ENCODE measurements at places on chromosomes 1 and 21.

GRCh38 chr1:214510914-214511638 is 40.3 kb downstream of the PTPN14 start:
- DNase-seq, result no peak

GRCh38 chr1:168799927-168800605 is 71.1 kb upstream of the DPT start:
- DNase-seq, result no peak

- no peak for DNase-seq
Observed at GRCh38 chr1:41656068-41656467, 171.6 kb upstream of the EDN2 start.

DNA sequence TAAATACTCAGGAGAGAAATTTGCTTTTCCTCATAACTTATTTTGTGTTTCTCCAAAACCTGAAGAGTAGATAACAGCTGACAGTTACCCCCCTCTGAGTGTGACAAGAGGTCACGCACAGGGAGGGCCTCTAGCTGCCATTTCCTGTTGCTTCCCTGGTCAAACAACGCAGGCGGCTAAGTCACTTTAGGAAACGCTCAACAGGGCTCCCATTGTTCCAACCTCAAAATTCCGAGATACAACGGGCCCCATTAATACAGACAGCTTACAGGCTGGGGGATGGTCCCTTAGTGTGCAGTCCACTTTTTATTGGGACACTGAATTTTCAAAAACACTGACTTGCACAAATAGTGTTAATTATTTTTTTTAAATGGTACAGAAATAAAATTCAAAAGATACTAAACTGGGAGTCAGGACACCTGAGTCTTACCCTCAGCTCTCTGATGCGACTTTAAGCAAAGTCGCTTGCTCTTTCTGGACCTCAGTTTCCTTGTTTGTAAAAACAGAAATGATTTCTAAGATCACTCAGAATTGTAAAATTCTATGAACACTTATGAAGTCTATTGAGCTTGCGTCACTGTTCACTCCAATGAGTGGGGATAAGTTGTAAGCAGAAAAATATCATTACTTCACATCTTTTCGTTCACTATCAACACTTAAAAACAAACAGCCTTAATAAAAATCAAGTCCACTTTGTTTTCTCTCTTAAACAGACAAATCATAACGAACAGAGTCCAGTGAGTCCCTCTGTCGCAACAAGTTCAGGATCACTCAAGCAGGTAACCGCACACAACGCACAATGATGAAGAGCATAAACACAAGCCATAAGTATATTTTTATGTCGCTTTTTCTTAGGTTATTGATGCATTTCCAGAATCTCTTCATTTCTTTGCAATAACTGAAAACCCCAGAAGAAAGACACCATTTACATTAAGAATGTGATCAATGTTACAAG is 13.5 kb downstream of the LZIC start:
- no peak for DNase-seq

GRCh38 chr1:31620631-31621497 is 3.4 kb downstream of the HCRTR1 start:
- DNase-seq, result no peak

DNA sequence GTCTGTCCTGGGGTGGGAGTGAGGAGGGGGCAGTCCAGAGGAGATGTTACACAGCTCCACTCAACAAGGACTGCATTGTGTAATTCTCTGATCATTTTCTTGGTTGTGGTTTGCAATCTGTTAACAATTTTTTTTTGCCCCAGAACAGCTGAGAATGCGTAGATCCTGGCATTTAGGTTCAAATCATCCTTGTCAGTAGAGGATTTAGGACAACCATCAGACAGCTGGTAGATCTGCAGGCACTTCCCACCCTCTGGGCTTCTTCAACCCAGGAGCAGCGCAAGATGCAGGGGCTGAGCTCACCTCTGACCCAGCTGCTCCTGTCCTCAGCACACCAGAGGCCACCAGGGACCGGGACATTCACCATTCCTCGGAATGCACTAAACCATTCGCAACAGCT is 13.5 kb downstream of the BCAR3 start:
- DNase-seq, result no peak

- no peak for DNase-seq
Observed at GRCh38 chr21:41280115-41280919, 36.3 kb upstream of the FAM3B start.

DNA sequence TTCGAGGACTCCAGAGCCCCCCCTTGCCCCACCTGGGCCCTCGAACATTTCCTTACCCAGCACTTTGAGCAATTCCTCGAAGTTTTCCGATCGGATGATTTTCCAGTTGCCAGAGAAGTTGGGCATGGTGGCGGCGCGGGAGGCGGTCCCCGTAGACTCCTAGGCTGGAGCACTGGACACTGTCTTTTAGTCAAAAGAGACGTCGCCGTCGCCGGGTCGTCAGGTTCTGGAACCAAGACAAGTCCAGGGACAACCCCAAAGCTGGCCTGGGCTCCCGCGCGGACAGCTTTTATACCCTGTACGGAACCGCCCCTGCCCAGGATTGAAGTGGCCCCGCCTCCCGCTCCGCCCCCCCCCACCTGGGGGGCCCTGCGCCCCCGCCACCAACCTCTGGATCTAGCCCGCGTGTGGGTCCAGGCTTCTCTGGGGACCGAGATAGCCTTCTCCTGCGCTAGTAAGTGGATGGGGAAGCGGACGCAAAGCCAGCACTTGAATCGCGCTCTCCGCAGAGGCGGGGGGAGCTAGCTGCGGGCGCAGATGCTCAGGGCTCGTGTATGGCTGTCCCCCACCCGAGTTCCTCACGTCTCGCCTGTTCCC is at the start of gene CRABP2:
TSS of gene CRABP2 (minus strand) at position 263 of the 597 bp plus-strand sequence. CDS start at position 126, 137 bp downstream.
- DNase-seq, result no peak

Measured in natural killer cell (primary cell).